ENCODE measurements at places on chromosomes 1 and 21.

- no peak for DNase-seq
These were observed 72.3 kb downstream of the RGL1 start for GRCh38 chr1:183877053-183877720.

GRCh38 chr1:19036041-19036812, 79.8 kb upstream of the IFFO2 start:
- DNase-seq, result no peak

DNA sequence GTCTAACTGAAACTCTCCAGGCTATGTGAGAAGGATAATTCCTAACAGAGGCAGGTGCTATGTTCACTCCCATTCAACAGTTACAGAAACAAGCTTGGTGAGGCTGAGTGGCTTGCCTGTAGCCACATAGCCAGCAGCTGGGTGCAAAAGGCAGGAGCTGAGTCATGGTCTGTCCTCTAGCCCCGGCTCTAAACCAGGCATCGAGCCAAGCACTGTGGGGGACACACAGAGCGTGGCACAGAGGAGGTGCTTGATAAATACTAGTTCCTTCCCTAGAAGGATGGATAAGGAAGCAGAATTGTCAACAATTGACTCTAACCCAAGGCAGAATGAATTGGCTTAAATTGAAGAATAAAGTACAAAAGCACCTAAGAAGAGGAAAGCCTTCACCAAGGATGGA, 10.4 kb upstream of the KCNA2 start:
- no peak for DNase-seq

GRCh38 chr1:234861761-234862160, 251.8 kb upstream of the IRF2BP2 start:
- DNase-seq, result no peak

DNA sequence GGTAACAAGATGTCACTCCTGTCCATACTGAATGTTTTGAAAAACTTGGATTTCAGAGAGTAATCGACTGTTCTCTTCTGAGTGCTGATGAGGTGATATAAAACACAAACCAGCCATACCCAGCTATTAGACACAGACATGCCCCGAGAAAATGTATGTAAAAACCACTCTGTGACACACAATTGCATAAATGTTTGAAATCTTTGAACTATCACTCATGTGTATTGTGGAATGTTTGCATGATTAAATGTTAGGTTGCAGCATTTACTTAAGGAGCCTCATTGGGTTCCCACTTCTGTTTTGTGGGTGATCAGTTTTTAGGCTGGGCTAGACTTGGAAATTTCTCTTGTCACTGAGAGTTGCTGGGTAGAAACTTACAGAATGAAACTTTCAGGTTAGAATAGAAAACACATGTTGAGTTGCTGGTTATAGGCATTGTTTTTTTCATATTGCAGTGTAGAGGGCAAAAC, 270.4 kb upstream of the B3GALT2 start:
- DNase-seq, result no peak

GRCh38 chr1:202143011-202143767, 1.3 kb downstream of the ARL8A start:
- DNase-seq, result no peak

DNA sequence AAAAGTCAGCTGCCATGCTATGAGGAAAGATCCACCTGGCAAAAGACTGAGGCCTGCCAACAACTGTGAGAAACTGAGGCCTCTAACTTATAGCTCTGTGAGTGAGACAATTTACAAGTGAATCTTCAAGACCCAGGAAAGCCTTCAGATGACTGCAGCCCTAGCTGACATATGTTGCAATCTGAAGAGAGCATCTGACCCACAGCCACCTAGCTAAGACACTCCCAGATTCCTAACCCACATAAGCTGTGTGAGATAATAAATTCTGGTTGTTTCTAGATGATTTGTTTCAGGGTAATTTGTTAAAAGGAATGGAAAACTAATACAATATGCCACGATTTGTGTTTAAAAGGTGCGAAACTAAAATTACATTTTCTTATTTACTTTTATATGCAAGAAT, 55.1 kb downstream of the HFM1 start:
- DNase-seq, result no peak

Measured in GM18507 (cell line).